AG04449 (cell line): ENCODE measurements at places on chromosomes 3 and 15.

GRCh38 chr3:8733332-8734094, at the start of gene CAV3:
Gene CAV3, plus strand, starts transcription at chr3:8733802. Its CDS starts 75 bp downstream, at chr3:8733877.
- no peak for DNase-seq

DNA sequence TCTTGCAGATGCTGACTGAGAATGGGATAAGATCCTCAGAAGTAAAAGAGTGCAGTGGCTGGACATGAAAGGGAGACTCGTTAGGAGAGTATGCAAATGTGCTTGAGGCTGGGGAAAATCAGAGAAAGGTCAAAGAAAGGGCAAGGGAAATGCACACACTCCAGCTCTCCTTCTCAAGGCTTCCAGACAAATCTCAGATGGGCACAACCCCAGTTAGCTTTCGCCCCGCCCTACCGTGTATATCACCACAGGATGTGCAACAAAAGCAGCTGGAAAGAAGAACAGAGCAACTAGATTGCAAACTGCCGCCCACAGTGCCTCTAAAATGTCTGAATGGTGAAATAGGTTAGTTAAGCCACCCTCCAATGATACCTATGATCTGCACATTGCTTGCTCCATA, 63.9 kb downstream of the CERS3 start:
- DNase-seq: no peak

- no peak for DNase-seq
These were observed 59.5 kb upstream of the SLC6A1 start for GRCh38 chr3:10933021-10933420.

DNA sequence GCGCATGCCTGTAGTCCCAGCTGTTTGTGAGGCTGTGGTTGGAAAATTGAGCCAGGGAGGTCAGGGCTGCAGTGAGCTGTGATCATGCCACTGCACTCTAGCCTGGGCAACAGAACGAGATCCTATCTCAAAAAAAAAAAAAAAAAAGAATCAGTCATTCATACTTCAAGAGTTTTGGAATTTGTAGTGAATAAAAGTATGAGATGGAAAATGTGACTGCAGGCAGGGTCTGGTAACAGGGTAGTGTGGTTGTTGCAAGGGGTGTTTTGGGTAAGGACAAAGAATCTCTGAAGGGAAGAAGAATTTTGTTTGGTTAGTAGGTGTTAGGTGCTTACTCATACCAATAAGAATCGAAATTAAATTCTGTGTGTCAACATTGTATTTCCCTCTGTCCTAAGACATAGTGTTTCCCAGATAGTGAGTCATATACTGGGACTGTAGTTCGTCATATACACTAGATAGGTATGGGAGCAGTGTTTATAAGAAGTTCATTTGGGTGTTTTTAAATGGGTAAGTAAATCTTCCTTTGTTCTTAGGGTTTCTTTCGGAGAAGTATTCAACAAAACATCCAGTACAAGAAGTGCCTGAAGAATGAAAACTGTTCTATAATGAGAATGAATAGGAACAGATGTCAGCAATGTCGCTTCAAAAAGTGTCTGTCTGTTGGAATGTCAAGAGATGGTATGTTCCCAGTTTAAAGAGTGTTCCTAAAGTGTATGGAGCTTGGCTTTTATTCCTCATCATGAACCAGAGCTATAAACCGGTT, 14.2 kb downstream of the NR1D2 start:
- peak; percentile 78 for DNase-seq

- DNase-seq: no peak
These were observed 231.6 kb downstream of the ZIC1 start for GRCh38 chr3:147640781-147641180.

- DNase-seq: no peak
These were observed 561 bp downstream of the SIDT1 start for GRCh38 chr3:113532698-113533533.

- no peak for DNase-seq
These were observed 103.7 kb downstream of the PEX5L start for GRCh38 chr3:179933080-179933479.

DNA sequence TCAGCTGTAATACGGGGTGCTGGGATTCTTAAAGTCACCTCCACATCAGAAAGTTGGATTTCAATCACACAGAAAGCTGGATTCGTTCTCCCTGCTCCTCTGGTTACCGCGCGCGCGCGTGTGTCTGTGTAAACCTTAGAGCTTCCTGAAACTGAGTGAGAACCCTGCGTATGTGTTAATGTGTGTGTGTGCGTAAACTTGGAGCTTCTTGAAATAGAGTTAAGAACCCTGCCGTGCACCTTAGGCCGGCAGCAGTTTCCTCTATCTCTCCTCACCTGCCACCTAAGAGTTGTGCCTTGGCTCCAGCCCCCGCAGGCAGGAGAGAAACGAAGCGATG, 531 bp downstream of the LZTFL1 start:
- no peak for DNase-seq

- DNase-seq: no peak
These were observed 482.4 kb downstream of the ROBO1 start for GRCh38 chr3:79285380-79285779.

- DNase-seq: no peak
These were observed 179.1 kb upstream of the PEX5L start for GRCh38 chr3:180215866-180216265.

GRCh38 chr3:10386121-10386520, 65.2 kb upstream of the SEC13 start:
- no peak for DNase-seq

DNA sequence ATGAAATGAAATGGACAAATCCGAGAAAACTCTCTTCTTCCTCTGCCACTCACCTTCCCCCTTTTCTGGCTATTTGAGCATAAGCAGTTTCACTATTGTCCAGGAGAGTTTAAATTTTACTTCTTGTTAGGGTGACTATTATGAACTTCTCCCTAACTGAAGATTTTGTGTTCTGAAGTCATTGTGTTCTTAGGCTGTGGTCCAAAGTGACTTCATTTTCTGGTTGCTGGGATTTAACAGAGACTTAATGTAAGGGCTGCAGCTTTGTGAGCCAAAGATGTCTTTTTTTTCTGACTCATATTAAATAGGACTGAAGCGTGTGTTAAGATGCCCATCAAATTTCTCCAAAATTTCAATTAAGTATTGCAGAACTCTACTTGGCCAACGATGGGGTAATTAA, 46.5 kb upstream of the FSTL1 start:
- peak; percentile 89 for DNase-seq

- no peak for DNase-seq
These were observed 29.7 kb upstream of the IREB2 start for GRCh38 chr15:78408355-78408640.

DNA sequence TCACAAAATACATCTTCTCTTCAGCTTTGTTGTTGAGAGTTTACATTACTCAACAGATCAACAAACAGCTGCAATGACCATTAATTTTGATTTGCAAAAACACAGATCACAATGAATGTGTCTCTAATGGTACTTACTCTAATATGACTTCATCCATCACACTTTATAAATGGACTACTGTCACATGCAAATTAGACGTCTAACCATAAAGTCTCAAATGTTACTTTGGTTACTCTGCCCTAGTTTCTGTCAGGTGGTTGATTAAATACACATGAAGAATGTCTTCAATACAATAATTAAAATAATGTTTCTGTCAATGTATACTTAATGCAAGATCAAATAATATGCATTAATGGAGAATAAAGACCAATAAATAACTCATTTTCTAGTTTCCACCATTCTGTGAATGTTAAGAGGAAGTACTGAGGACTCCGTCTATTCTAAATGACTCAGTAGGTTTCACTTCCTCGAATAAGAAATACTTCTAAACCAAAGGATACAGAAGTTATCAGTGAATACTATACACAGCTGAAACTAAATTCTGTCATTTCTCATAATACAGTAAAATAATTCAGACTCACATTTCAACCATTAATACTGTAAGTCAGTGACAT, 145.8 kb downstream of the CBLB start:
- DNase-seq: no peak

DNA sequence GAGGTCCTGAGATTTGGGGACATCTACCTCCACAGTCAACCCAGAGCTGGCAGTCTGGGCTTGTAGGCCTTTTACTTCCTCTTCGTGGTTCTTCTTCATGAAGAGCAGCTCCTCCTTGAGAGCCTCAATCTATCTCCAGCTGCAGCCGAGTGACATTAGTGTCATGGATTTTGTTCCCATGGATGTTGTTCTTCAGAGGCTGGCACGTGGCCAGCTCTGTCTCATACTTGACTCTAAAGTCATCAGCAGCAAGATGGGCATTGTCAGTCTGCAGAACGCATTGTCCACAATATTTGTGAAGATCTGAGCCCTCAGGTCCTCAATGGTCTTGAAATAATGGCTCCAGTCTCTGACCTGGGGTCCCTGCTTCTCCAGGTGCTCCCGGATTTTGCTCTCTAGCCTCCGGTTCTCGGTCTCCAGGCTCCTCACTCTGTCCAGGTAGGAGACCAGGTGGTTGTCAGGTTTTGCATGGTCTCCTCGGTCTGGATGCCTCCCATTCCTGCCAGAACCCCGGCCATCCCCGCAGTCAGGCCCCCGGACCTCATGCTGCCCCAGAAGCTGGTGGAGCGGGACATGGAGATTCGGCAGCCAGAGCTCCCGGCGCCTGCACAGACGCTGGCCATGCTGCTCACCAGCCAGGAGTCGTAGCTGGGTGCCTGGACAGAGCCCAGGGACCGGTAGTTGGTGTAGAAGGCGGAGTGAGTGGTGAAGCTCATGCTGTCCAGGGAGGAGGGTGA, 3.4 kb upstream of the CCNL1 start:
- DNase-seq: no peak

DNA sequence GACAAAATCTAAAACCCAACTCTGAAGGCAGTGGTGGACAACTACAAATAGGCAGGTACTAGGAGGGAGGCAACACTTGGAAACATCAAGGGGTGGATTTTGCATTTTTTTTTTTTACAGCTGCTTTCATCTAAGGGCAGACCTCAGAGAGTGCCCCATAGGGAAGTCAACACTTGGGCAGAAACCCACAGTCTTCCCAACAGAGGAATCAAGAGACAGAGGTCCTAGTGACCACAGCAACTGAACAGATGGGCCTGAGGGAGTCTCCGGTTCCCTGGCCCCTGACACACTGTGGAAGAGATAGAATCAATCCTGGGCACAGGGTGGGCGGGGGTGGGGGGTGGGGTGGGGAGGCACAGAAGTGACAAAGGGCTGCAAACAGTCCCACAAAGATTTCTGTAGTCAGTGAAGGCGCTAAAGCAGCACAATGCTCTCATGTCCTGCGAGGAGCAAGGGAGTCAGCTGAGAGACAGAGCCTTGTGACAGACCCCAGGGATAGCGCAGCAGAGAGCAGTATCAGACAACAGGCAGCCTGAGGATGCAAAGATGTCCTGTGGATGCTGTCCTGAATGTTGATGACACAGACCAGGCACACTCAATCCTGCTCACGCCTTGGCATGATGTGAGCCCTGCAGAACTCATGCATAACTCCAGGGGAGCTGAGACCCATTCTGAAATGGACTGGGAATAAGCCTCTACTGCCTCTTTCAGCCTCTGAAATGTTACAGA, 6.9 kb upstream of the RFTN1 start:
- no peak for DNase-seq

DNA sequence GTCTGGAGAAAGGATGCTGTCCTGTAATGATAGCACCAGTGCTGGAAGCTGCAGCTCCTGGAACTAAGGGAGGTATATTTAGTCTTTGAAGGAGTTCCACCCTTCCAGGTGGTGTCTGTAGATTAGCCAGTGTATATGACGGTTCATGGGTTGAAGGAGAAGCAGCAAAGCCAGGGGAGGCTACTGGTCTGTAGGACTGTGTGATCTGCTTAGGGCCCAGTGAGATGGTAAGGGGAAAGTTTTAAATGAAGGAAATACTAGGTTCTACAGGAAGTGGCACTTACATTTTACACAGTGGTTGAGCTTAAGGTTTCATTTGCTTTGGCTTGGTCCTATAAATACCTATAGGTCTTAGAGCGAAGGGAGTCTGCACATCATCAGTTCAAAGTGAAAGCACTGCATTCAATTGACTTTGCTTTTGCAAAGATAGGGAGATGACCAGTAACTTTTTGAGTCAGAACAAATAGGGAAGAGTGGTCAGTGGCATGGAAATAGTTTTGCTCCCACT, 5.6 kb downstream of the SLC25A38 start:
- no peak for DNase-seq

- no peak for DNase-seq
These were observed 23.9 kb upstream of the TM4SF1 start for GRCh38 chr3:149401212-149401925.

GRCh38 chr15:67189326-67190051, 65.0 kb downstream of the AAGAB start:
- DNase-seq: no peak

DNA sequence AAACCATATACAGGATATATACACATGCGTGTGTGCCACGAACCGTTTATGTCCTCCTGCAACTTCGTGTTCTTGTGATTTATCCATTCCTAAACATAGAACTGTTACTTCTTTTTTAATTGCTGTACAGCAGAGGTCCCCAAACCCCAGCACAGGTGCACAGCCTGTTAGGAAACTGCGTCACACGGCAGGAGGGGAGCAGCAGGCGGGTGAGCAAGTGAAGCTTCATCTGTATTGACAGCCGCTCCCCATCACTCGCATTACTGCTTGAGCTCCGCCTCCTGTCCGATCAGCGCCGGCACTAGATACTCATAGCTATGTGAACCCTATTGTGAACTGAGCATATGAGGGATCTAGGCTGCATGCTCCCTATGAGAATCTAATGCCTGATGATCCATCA, 34.9 kb upstream of the NRROS start:
- no peak for DNase-seq

DNA sequence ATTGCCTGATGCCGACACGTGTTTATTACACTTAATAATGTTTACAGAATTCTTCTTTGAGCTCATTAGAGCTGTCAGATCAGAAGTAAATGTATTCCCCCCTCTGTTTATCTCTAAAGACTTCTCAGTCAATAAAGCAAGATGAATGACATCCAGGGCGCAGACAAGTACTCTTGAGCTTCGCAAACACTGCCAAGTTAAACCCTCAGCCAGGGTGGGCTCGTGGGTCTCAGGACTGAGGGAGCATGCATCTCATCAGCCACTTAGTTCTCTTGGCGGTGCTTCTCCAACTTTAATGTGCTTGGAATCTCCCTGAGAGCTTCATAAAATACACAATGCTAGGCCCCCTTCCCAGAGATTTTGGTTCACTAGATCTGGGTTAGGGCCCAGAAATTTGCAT, 333.9 kb upstream of the THRB start:
- no peak for DNase-seq

- DNase-seq: no peak
These were observed 13.8 kb downstream of the TMEM266 start for GRCh38 chr15:76073554-76073953.

- no peak for DNase-seq
These were observed 228.7 kb downstream of the WDR72 start for GRCh38 chr15:53530761-53531160.

DNA sequence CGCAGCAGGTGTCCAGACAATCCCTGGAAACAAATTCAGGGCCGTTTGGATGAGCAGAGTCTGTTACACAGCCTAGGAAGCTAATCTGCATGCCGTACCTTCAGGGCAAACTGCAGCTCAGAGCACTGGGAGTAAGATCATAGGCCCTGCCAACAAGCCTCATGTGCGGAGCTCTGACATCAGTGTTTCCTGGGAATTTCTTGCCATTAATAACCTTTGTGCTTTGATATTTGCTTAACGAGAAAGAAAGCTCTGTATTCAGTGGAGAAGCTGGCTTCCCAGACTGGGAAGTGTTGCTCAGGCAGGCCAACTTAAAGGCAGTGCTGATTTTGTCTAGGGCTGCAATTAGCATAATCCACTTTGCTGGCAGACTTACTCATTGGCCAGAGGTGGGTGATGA, 116.1 kb upstream of the KLHL25 start:
- DNase-seq: no peak

GRCh38 chr3:194749631-194750490, 64.2 kb downstream of the FAM43A start:
- no peak for DNase-seq
